ENCODE measurements at places on chromosomes 7 and 10.
A peak's percentile ranks its signal among the peaks of the same experiment; 100 is the strongest.

- DNase-seq = no peak
These were observed 177.6 kb downstream of the PLXDC2 start for GRCh38 chr10:19993714-19994315.

- no peak for DNase-seq
These were observed 3.7 kb downstream of the SAMD8 start for GRCh38 chr10:75115137-75115536.

- no peak for DNase-seq
These were observed 101.7 kb downstream of the SDHAF3 start for GRCh38 chr7:97219237-97219636.

GRCh38 chr10:102627736-102628293 is 16.5 kb upstream of the TRIM8 start:
- DNase-seq = peak; percentile 81
